Psoas muscle (tissue), 8 donors: ENCODE measurements at places on chromosomes 3 and 15.
A peak's percentile ranks its signal among the peaks of the same experiment; 100 is the strongest.

DNA sequence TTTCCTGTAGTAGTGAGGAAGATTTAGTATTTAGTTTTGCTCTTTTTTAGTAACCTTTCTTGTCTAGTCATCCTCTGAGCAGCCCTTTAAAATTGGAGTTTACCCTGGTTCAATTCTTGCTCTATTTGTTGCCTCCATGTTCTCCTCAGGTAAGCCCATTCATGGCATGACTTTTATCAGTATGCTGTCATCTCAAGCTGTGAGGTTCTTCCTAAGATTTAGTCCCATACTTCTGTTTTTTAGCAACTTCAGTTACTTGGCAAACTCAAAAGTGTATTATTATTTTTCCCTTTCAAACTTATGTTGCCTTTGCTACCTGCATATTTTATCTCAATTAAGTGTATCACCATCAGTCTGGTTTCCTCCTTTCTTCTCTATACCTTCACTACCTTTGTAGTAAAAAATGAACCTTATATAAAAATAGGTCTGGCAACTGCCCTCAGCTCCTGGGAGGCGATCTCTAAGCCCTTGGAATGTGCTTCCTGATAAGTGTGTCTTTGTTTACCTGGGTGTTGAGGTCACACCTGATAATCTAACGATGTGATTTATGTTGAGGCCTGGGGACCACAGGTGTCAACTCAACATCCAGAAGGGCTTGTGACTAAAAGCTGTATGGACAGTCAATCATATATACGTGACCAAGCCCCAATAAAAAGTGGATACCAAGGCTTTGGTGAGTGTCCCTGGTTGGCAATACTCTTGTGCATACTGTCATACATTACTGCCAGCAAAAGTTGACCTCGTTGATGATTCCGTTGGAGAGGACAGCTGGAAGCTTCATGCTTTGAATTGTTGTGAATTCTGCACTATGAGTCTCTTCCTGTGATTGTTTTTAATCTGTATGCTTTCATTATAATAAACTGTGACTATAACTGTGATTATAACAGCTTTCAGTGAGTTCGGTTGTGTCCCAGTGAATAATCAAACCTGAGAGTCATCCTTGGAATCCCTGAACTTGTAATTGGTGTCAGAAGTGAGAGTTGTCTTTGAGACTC is 3.9 kb downstream of the NSUN3 start:
- DNase-seq = no peak

DNA sequence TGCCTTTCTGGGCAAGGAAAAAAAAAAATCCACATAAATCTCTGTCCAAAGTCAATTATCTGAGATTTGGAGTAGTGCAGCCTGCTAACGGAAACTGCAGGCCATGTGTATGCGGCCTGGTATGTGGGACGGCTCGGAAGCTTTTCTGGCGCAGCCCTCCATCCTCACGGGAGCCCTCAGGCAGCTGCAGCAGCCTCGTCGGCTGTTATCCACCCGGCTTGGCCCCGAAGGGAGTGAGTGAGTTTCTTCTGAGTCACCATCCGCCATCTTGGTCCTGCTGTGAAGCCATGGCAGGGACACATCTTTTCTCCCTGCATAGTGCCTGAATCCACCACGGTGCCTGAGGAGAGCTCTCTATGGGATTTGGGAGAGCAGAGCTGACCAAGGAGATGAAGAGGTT is 62.8 kb downstream of the POLR2M start:
- peak; percentile 72 for DNase-seq

- no peak for DNase-seq
Observed at GRCh38 chr3:49641292-49641691, 32.9 kb upstream of the APEH start.

DNA sequence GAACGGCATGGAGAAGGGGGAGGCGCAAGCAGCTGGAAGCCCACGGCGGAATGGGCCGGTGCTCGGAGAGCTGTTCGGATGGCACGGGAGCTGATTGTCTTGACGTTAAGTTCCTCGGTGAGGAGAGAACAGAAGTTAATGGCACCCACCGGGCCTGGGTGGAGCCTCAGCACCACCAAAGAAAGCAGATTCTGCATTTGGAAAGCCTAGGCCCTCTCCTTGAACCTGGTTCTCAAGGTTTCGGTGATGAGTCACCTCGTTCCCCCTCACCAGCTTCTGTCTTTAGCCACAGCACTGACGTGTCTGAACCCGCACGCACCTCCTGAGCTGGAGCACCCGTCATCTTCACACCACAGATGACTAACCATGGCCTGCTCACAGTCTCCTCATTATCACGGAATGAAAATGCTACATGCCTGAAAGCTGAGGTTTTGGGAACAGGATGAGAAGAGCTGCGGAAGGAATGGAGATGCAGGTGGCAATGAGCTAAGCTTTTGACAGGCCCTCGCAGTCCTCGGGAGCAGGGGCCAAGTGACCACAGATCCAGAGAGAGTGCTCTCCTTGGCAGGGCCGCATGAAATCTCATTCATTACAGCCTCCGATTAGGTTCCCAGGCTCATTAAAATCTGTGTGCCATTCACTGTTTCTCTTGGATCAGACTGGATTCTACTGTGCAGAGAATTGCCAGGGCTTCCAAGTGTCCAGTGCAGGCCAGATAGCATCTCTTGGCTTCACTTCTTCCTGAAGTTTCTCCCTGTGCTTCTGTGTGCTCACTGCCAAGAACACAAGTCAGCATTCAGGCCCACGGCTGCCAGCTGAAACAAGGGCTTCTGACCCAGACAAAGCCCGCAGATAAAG is 96.3 kb upstream of the DLG1 start:
- DNase-seq = peak; percentile 45

DNA sequence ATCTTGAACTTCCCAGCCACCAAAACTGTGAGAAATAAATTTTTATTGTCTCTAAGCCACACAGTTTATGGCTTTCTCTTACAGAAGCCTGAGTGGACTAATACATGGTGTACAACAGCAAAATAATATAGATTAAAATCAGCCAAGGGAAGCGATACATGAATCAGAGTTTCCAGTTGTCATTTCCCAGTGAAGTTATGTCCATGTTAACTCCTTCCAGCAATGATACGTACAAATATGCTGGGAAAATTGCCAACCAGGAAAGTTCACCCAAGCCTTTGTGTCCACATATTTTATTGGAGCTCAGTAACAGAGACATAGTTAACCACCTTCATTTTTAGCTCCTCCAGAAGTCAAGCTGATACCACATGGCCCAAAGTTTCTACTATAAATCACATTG is 280.9 kb upstream of the KCNMB2 start:
- no peak for DNase-seq

DNA sequence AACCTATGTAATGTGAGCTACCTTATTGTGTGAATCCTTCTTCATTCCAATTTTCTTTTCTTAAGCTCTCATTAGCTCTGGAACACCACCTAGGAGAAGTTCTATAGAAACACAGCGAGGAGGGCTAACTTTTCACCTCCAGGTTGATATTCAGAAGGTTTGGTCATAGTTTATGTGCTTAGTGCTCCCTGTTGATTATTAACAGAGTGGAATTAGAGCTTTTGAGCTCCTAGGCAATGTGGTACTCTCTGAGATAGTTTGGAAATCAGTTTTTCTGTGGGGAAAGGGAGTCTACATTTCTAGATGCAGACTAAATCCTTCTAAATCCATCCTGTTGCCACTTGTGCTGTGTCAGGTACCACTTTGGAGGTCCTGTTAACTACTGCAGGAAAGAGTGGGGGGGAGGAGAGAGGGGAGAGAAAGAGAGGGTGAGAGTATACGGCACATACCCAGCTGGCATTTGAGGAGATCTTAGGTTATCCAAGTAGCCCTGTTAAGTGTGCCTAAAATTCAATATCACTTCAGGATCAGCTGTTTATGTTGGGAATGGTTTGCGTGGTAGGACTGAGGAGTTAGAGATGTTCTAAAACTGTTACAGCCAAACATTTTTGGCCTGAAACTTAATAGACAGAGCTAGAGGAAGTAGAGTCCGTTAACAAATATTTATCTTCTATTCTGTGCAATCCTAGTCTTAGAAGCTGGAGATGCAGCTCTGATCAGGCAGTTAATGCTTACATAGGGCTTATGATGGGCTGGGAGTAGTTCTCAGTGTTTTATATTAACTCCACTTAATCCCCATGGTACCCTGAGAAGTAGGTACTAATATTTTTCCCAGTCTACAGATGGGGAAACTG is 117.5 kb upstream of the PROK2 start:
- DNase-seq = no peak

DNA sequence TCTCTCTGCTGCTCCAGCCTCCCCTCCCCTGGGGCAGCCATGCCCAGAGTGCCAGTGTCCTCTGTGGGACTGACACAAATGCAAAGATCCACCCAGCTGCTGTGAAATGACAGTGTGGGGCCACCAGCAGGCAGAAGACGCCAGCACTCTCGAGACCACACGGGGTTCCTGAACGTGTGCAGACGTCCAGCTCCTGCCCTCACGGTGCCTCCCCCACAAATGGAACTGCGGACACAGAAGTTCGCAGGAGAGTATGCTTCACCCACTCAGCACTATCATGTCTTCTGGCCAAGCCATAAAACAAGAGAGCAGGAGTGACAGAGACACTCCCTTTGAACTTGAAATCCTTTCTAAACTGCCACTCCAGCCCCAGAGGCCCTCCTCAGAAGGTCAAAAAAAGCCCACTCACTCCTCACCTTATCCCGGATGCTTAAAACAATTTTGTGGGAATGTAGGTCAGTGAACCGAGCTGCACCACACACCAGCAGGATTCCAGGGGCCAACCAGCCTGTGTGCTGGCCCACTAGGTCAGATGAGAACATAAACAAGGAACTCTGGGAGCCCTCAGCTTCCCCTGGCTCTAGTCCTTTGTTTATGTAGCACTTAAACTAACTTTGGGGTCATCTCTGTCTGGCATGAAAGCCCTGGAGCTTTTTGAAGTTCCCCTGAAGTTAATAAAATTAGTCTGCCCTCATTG is 112.6 kb downstream of the DNAJB8 start:
- DNase-seq = peak; percentile 18

- no peak for DNase-seq
Observed at GRCh38 chr3:134355416-134355815, 18.8 kb downstream of the AMOTL2 start.
